Stimulated activated CD8-positive, alpha-beta memory T cell treated with anti-CD3 and anti-CD28 coated beads, Interleukin-7, amount 100 ng/mL, for 4 hours (primary cell): ENCODE measurements at places on chromosomes 3 and 15.

DNA sequence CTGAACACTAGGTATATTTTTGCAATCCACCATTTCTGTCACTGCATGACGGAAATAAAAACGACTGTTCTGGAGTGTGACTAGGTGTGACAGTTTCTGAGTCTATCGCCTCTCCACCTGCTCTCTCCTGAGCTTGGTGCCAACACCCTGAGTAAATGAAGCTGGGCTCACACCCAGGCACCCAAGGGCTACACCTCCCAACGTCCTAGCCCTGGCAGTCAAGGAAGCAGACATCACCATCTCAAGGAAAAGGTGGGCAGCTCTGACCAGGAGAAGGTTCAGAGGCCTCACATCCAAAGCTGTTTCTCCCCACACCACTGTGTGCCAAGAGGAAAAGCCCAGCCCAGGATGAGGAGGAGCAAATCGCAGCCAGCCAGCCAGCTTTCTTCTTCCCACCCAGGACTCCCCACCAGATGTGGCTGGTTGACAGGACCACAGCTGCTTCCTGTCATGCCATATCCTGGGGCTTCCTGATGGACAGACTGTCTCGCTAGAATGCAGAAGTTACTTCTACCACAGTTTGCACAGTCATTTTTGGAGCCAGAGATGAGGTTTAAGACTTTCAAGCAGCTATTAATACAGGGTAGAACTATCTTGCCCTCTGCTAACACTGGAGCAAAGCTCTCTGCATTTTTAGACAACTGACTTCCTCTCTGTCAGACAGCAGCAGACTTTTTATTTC lies 3.3 kb downstream of the SCAMP2 start:
- DNase-seq: no peak

DNA sequence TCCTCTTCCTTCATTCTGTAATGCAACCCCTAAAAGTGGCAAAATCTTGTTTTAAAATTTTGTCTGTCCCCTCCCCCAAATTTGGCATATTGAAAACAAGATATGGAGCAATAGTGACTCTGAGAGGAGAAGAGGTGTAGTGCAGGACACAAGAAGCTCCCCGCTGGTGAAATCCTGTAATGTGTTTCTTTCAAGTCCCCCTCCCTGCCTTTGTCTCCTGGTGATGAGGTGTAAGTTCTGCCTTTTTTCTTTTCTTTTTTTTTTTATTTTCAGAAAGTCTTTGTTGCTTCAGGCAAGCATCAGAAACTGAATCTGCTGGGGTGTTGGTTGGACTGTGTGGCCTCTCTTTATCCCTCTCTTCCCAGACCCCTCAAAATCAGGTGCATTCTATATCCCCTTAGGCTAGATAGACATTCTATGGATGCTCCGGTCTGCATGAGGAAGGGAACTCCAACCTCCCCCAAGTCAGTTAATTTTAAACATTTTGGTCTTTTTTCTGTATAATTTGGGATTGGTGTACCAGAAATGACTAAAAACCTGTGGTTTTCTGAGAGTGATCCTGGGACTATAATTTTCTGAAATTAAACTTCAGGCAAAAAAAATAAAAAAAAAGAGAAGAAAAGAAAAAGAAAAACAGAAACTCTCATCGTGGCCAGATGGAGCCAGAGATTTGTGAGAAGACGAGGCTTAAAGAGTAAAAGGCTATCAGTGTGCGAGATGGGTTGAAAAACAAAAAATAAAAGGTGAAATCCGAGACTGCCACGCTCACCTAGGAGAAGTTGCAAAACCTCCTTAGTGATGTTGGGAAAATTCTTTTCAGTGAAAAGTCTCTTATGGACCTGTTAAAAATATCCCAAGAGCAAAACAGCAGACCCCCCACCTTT lies 21.4 kb downstream of the ACKR2 start:
- DNase-seq: no peak

- DNase-seq: no peak
Observed at GRCh38 chr3:78804251-78805037, 963.4 kb downstream of the ROBO1 start.

DNA sequence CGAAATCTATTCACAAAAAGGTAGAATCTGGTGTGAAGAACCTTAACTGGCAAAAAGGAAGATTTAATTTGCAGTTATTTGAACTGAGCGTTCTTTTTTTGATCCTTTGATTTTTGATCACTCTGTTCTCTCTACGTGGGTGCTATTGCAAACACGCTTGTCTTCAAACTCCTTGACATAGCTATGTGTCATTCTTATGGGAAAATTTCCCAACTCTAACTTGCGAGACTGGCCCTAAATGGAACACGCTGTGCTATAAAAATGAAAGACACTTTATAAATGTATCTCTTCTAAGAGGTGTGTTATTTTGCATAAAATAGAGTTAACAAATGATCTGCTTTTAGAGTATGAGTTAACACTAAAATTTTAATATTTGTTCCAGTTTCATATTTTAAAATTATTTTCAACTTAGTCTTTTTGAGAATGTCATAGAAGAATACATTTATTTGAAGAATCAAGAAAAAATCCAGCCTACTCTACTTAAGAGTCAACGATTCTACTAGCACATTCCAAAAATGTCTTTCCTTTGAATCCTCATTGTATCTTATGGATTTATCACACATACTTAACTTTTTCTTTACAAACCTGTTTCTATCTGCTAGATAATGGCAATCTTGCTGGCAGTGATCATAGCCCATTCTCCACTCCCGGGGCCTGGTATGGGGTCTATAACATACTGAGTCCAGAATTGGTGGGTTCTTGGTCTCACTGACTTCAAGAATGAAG lies 610.0 kb upstream of the TBL1XR1 start:
- no peak for DNase-seq

GRCh38 chr3:184946917-184947316 lies 135.0 kb downstream of the VPS8 start:
- DNase-seq: no peak

GRCh38 chr3:185164428-185165217 lies 11.8 kb upstream of the C3orf70 start:
- no peak for DNase-seq

DNA sequence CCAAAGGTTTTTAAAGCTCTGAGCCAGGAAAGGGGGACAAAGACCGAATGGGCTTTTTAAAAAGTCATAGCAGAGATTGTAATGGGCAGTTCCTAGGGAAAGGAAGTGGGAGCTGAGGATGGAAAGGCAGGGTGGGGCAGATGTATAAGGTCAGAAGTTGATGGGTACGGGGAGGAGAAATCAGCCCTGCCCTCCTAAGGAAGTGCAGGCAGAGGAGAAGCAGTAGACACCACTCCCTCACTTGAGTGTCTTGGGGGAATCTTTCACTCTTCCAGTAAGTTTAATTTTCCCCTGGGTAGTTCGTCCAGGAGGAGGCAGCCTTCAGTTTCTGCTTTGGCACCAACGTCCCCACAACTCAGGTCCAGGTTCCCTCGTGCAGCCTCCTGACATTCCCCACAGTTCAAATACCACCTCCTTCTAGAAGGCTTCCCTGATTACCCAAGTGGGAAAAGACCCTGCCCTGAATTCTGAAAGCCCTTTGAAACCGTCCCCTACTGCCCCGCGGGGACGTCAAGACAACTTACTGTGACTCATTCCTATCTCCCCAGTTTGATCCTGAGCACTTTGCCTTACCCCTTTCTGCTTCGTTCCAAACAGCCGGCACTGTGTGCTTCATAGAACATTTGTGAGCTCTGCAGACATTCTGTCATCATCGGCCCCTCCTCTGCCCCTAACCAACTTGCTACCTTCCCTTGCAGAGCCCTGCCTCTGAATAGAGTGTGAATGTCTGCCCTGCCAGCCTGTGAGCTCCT lies 14.3 kb upstream of the SRP14 start:
- DNase-seq: no peak

DNA sequence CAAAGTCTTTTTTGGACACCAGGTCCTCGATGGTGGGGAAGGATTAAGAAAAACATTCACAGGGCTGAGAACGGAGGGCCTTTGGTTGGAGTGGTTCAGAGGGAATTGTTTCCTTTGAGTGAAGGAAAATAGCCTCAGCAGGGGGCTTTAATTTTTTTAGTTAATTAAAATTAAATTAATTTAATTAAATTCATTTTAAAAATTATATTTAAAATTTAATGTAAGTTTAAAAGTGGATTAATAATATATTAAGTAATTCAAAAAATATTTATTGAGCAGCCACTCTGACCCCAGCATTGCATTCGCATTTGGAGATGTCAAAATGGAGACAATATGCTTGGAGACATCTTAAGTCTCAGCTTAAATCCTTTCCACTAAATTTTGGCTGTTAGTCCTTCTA lies 136.7 kb downstream of the KCNH8 start:
- no peak for DNase-seq

GRCh38 chr3:15171096-15171495 lies 35.0 kb upstream of the CAPN7 start:
- DNase-seq: no peak
